Left lobe of liver (tissue), 2 donors: ENCODE measurements at places on chromosomes 7 and 10.
A peak's percentile ranks its signal among the peaks of the same experiment; 100 is the strongest.

- DNase-seq = no peak
Measured at GRCh38 chr7:18821554-18821953, 295.9 kb downstream of the TWIST1 start.

- no peak for DNase-seq
Measured at GRCh38 chr10:13661256-13661655, 74.5 kb downstream of the PRPF18 start.

DNA sequence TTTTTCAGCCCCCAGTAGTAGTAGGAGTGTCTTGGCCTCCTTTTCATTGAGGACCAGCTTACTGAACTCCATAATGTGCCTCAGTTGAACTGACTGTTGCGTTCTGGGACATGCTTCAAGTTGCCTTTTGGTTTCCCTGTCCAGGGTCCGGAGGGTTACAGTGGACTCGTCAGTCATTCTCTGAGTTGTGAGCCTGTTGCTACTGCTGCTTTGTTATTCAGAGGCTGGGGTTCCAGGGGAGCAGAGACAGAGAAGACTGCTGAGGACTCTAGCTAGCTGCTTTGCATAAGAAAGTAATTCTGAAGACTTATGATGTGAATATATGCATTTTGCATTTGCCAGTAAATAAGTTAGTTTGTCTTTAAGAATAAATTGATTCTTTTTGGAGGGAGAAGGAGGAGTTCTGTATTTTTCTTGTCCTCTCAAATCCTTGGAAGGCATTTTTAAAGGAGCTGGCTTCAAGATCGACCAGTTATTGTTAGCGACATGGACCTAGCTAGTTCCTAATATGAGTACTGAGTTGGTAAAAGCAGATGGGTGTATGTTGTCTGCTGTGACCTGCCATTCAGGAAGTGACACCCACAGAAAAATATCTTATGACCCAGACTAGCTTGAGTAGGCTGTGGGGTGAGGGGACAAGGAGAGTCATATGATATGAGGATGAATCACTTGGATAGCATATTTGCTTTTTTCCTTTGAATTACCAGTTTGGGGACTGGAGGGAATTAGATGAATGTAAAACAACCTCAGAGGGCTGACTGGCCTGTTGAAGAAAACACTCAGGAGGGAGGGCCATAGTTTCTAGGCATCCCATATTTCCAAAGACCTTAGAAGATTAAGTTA, 8.3 kb downstream of the PI4K2A start:
- DNase-seq = no peak

- no peak for DNase-seq
Measured at GRCh38 chr10:6445671-6446316, 134.3 kb downstream of the PRKCQ start.

DNA sequence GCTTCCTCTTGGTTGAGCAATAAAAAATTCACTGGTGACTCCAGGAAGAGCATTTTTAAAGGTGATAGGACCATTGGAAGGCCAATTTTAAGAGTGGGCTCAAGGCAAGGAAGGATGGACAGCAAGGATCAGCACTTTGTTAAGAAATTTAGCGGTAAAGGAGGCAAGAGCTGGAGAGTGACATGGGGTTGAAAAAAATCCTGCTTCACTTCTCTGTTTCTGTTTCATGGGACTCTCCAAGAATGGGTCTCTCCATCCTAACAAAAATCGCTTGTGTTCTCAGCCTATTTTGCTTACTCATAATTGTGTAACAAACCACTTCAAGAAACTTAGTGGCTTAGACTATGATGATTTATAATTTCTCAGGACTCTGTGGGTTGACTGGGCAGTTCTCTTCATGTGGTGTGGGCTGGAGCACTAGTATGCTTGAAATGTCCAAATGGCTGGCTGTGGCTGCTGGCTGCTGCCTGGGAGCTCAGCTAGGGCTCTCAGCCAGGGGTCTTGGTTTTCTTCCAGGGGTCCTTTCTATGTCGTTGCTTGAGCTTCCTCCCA, 59.8 kb upstream of the ZNRF2 start:
- DNase-seq = no peak

DNA sequence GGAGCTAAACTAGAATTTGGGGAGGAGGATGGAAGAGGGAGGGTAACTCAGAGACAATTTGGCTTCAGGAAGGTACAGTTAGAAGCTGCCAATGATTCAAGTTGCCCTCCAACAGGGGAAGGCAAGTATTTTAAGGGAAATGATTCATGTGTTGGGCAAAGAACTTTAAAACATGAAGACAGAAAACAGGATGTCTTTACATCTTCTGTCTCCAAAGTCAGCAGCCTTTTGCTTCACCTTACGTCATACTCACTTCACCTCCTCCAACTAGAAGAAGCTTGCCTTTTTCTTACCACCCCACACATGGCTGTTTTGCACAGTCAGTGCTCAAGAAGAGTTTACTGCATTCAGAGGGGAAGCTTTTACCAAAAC, 36.1 kb downstream of the PPP1R3C start:
- DNase-seq = no peak

- no peak for DNase-seq
Measured at GRCh38 chr7:130409067-130409711, 28.9 kb downstream of the CPA1 start.

GRCh38 chr10:48478980-48479811, 125.7 kb downstream of the ARHGAP22 start:
- DNase-seq = peak; percentile 41

- DNase-seq = no peak
Measured at GRCh38 chr10:100006243-100006886, 3.4 kb downstream of the DNMBP start.

DNA sequence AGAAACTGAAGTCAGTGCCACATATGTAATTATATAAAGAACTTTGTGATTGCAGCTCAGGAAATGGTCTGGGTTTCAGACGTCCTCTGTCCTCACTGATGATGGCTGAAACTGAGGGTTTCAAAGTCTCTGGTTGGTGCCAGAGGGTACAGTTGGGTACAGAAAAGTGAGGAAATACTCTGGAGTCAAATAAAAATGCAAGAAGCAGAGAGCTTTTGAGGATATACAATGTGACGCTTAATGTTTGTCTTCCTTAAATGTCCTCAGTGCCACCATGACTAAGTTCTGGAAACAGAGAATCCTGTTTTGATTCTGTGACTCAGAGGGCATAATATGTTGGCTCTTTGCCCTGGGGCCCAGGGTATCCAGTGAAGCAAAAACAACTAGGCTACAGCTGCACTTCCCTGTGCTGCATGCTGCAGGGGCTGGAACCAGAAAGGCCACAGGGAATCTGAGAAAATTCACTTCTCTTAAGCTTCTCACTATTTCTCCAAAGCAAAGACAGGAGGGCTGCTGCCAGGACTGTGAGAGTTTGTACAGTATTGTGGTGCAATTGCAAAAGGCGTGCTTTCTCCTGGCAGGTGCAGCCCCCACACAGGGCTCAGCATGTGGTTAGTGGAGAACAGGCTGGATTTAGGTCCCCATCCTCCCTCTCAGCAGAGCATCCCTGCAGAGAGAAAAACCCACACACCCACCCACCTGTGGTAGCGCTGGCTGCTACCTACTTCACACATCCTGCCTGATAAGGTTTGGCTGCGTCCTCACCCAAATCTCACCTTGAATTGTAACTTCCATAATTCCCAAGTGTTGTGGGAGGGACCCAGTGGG, 169.5 kb upstream of the SVIL start:
- DNase-seq = no peak
